ENCODE measurements at places on chromosomes 7 and 10. TPM values are rescaled to one million over a fixed set of nuclear protein-coding genes. Genes with fewer than 3 reads are reported as not detected.

SPDYE5 gene
- not detected for total RNA-seq

VIPR2 gene
- 0.06 TPM for total RNA-seq

TAS2R60 gene
- total RNA-seq = not detected

SAMD9 gene
- 2.5 TPM for total RNA-seq

MUC12 gene
- 16.4 TPM for total RNA-seq

Measured in A549 treated with dexamethasone at 1 μM for 4 hours (cell line).